ENCODE measurements at places on chromosomes 12 and 14.

DNA sequence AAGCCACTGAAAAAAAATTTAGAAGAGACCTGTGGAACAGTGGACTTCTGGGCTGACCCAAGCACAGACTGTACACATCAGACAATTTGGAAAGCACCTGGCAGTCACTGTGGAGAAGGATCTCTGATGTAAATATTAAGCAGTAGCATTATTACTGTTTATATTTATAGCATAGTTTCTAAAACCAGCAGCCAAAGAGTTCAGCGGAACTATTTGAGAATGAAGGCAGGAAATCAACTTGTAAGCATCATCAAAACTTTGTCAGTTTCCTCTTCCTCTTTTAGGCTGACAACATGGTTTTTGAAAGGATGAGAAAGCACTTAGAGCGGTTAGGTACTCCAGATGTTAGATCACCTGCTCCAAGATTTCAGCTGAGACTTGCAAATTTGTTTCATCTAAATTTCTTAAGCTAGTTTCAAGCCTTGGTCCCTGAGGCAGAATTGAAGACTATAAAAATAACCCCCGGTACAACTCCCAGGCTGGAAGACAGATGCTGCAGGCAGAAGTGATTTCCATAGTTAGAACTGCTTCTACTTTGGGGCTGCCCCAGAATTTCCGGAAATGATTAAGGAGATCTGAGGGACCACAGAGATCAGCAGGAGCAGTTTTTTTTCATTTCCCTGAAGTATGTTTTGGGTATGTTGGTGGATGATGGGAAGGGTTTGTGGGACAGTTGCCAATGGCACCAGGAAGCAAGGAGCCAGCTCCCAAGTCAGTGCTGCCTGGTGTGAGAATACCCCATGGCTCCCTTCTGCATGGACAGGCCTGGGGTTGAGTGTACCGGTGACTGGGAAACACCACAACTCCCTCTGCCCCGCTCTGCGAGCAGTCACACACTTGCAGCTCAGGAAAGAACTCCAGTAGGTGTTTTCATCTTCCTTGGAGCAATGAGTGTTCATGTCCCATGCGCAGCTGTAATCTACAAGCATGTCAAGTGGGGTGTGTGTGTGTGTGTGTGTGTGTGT lies 354.5 kb downstream of the NUAK1 start:
- no peak for DNase-seq

GRCh38 chr14:20179880-20180279 lies 10.8 kb upstream of the OR11G2 start:
- DNase-seq, result no peak

GRCh38 chr12:69994724-69995173 lies 169.7 kb downstream of the MYRFL start:
- no peak for DNase-seq

DNA sequence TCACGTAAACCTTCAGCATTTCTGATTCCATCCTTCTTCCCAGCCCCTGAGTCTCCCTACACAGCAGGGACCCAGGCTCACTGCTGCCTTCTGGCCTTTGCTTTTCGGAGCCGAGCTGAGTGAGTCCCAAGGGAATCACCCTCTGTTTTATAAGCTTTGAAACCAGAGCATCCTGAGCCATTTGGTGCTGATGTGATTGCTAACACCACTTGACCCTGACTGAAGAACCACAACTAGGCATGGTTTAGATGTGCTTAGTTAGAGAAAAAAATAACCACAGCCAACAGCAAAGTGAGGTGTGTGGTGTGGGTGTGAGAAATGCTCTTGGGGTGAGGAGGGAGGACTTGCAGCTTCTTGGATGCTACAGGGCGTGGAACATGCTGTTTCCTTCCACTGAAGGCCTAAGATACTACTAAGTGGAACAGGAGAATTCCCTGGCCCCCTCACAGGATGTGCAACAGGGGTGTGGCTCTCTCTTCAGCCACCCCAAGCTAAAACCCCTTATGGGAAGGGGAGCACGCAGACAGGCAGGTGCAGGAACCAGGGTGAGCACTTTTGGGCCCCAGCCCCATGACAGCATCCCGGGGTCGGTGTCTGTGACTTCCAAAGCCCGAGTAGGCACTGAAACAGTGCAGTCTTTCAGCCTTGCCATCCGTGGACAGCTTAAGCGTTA lies at the start of gene TC2N:
Gene TC2N, minus strand, starts transcription at position 221 of the 673 bp plus-strand sequence. CDS start 53,767 bp downstream, outside the sequence.
- no peak for DNase-seq

DNA sequence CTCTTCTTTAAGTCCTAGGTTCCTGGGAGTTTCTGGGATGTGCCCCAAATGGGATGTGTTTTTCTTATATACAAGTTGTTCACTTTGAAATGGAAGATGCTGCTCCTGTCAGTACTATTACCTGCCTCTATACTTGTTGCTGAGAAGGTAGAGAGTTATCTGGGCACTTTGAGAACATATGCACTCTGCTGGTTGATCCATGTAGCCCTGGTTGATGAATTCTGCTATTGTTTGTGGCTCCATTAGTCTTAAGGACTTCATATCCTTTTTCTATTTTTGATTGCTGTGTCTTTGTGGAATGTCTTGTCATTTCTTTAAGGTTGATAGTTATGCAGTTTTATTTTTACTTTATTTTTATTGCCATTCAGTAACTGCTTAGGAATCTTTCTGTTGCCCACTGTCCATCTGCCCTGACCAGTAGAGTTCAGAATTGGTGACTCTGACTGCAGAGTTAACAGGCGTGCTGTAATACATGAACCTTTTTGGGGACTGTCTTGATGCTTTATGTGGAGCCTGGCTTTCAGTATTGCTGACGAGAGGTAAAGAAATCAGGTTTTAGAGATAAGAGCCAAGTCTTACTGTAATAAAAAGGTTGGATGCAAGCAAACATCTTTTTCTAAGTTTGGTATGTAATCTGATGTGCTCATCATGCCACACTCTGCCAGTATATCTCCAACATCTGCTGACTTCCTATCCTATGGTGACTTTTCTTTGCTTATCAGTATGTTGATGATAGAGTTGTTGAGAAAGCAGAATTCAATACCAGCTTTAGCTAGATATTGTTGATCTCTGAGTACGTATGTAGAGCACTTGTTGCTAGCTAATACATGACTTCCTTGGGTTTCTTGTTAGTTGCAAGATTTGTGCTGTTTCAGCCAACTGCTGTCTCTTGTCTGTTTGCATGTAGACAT lies 1.6 kb downstream of the GMPR2 start:
- DNase-seq, result no peak

DNA sequence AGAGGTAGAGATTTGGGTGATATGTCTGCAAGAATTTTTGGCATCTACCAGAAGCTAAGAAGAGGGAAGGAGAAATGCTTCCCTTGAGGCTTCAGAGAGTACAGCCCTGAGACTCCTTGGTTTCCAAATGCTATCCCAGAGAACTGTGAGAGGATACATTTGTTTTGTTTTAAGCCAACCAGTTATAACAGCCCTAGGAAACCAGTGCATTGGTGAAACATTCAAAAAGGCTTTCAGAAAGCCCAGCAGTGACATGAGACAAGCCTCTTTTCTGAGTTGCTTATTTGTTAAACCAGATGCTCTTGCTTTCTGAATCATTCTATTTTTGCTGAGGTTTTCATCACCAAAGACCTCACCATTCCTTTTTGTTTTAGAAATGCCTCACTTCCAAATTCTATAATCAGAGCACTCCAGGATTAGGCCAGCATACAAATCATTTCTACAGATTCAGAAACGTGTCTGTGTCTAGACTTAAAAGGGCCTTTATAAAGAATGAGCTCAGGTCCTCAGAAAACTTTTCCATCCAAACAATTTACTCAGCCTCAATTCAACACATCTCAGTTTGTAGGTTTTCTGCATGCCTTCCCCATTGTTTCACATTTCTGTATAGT lies 1617.8 kb upstream of the FLRT2 start:
- no peak for DNase-seq

GRCh38 chr14:26097852-26098251 lies 500.0 kb downstream of the NOVA1 start:
- no peak for DNase-seq

GRCh38 chr12:127685491-127685890 lies 581.5 kb upstream of the TMEM132C start:
- no peak for DNase-seq

DNA sequence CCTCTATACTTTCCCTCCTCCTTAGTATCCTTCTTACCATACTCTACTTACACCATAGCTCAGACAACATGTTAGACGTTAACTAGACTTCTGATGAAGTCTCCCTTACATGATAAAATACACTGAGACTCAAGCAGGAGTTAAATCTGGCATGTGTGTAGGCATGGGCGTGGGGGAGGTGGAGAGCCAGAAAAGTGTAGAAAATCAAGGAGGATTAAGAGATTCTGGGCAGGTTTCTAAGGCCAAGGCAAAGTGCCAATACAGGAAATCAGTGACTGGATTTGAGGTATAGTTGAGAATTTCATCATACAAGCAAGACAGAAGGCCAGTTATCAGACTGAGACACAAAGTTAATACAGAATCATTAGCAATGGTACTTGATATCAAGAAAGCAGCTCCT lies 37.4 kb downstream of the EPS8 start:
- no peak for DNase-seq

DNA sequence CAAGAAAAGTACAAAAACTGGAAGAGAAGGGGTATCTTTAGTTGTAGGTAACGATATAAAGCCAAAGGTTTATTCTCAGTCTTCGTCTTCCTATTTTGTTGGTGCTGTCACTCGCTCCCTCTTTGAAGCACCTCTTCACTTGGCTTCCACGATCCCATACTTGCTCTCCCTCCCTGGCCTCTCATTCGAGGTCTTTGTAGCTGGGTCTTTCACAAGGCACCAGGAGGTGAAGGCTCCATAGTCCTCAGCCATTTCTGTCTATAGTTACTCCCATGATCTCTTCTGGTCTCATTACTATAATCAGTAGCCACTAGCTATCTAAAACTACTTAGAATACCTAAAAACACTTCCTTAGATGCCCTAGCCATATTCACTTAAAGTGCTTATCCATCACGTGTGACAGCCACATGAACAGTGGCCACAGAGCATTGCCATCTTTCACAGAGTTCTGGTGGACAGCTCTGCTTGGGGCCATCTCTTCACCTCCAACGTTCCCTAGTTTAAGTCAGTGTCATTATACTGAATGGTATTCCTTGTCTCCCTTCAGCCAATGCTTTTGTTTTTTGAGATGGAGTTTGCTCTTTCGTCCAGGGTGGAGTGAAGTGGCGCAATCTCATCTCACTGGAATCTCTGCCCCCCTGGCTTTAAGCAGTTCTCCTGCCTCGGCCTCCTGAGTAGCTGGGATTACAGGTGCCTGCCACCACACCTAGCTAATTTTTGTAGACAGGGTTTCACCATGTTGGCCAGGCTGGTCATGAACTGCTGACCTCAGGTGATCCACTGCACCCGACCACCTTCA lies 57.1 kb downstream of the ATP2A2 start:
- no peak for DNase-seq

- peak; percentile 78 for DNase-seq
These were observed 50.0 kb downstream of the KDM2B start for GRCh38 chr12:121530600-121531355.

GRCh38 chr12:100820314-100820713 lies 25.7 kb downstream of the ANO4 start:
- DNase-seq, result no peak

DNA sequence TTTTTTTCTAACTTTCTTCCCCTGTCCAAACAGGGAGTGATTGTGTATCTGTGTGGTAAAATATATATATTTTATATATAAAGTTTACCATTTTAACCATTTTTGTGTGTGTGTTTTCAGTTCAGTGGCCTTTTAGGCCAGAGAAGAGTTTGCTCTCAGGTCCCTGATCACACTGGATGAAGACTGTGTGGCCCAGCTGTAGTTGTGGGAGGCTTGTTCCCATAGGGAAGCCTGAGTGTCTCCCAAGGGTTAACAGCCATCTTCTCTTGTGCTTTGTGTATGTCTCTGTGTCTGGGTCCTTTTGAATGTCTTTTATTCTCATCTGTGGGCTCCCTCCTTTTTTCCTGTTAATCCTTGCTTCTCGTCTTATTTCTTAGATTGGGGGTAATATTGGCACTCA lies 23.4 kb downstream of the CGRRF1 start:
- no peak for DNase-seq

DNA sequence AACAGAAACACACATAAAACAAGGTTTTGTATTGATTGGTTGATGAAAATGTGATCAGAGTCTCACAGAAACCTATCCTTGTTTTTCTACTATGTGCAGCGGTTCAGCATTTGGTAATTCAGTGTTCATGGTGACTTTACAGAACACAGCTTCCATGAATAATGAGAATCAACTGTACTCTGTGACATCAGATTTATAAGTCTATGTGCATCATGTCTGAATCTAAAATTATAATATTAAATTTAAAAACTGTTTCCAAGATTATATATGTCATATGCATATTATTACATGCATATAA lies 104.3 kb downstream of the SLC16A7 start:
- no peak for DNase-seq

DNA sequence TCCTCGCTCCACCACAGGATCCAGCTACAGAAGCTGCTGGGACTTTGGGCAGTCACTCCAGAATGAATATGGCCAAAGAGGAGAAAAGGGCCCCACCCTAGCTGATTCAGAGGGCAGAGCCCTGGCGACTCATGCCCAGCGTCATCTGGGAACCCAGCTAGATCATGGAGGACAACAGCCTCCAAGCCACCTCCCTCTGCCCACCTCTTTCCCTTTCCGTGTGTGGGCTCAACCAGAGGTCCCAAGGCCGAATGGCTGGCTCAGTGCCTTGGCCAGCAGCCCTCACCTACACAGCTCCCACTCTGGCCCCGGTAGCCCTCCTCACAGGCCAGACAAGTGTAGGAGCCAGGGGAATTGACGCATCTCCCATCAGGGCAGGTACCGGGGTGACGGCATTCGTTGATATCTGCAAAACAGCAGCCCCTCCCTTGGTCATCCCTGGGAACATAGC lies 17.4 kb downstream of the ISCA2 start:
- DNase-seq, result peak; percentile 79

DNA sequence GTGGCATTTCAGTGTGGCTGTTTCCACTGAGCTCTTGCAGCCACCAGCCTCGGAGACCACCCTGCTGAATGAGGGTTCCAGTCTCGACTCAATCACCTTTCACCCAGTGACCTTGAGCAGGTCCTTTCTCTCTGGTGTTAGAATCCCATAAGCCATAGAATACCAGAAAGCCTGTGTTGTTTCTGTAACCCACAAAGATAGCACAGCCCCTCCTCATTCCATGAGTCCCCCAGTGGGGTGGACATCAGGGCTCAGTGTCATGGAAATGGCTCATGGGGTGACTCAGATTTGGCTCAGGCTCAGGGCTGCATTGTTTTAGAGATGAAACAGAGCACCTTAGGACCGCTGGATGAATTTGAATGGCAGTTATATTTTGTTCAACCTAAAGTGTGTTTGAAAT lies 171.5 kb downstream of the PTPN11 start:
- no peak for DNase-seq

GRCh38 chr12:91044586-91044985 lies 13.2 kb downstream of the KERA start:
- no peak for DNase-seq

DNA sequence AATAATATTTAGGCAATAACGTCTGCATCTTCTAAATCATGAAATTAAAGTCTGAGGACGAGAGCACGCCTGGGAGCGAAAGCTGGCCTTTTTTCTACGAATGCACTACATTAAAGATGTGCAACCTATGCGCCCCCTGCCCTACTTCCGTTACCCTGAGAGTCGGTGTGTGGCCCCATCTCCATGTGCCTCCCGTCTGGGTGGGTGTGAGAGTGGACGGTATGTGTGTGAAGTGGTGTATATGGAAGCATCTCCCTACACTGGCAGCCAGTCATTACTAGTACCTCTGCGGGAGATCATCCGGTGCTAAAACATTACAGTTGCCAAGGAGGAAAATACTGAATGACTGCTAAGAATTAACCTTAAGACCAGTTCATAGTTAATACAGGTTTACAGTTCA lies 19.3 kb downstream of the CKB start:
- DNase-seq, result peak; percentile 2

- DNase-seq, result no peak
These were observed 190.4 kb downstream of the PPM1H start for GRCh38 chr12:62744551-62744950.

- peak; percentile 54 for DNase-seq
These were observed 396 bp downstream of the FERMT2 start for GRCh38 chr14:52950410-52950897.

All from hepatic stellate cell (primary cell).